ENCODE measurements at places on chromosomes 1 and 21. TPM values are rescaled to one million over a fixed set of nuclear protein-coding genes. Genes with fewer than 3 reads are reported as not detected.

The TNNT2 gene
- 0.95 TPM for total RNA-seq

GRCh38 chr1:12616709-12617373 lies 1.2 kb downstream of the DHRS3 start:
- DNase-seq: peak; percentile 42

- DNase-seq: no peak
These were observed 190.9 kb downstream of the SIPA1L2 start for GRCh38 chr1:232439011-232439410.

DNA sequence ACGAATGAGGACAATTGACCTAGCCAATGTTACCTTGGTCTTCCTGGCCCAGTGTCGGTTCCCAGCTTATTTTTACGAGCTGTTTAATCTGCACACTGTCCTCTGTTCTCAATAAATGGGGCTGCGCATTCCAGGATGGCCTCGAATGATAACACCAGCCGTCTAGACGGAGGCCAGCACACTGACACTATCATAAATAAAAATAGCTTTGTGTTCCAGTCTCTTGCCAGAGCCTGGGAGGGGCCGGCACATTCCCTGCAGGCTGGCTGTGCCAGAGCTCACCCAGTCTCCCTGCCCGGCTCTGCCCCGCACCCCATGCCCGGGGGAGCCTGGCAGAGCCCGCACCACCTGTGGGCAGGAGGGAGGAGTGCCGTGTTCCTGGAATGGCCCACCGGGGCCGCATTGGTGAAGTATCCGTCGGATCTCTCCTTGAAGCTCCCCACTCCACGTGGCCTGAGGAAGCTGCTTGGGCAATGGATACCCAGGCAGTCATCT lies 92.1 kb downstream of the SPSB1 start:
- peak; percentile 32 for DNase-seq

GRCh38 chr1:179969962-179970361 lies 15.4 kb downstream of the CEP350 start:
- no peak for DNase-seq

- no peak for DNase-seq
These were observed 37.4 kb downstream of the GADD45A start for GRCh38 chr1:67722292-67722944.

GRCh38 chr1:230310381-230311163 lies 115.6 kb downstream of the PGBD5 start:
- peak; percentile 78 for DNase-seq

DNA sequence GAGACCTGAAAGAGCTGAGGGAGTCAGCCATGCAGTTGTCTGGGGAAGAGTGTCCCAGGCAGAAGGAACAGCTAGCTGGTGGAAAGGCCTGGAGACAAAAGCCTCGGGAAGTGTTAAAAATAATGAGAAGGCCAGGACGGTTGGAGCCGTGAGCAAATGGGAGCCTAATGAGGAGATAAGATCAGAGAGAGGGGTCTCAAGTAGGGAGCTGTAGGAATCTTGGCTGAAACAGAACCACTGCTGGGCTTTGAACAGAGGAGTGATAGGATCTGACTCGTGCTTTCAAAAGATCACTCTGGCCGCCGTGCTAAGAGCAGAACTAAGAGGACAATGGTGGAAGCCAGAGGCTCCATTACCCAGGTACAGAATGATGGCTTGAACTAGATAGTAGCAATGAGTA lies 1.9 kb upstream of the FOXJ3 start:
- no peak for DNase-seq

DNA sequence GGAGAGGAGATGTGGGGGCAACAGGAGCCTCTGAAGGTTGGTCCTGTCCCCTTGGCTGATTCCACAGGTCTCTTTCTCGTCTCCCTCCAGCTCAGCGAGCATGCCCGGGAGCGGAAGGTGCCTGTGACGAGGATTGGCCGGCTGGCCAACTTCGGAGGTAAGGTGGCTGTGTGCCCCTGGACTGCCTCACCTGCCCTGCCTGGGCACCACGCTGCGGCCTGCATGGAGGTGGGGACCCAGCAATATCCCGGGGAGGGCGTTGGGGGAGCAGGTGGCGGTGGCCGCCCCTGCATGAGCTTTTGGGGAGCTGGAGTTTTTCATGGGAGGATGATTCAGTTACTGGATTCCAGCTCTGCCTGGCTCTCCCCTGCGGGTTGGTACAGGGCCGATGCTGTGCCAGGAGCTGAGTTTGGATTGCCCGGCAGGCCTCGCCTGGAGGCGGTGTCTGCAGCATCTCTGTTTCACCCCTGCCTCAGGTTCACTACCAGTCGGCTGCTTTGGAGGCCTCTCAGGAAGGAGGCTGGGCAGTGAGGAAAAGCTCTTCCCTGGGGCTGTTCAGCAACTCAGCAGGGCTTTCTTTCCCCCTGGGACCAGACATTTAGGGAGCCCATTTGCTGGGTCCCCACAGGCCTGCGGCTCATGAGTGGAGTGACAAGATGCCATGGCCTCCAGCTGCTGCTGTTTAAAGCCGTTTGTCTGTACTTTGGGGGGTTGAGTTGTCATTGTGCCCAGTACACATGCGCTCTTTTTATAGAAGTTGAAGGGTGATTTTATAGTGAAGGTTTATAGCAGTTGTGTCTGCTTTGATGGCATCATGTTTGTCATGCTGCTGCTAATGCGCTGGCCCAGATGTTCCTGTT lies 25.7 kb downstream of the COQ8A start:
- no peak for DNase-seq

DNA sequence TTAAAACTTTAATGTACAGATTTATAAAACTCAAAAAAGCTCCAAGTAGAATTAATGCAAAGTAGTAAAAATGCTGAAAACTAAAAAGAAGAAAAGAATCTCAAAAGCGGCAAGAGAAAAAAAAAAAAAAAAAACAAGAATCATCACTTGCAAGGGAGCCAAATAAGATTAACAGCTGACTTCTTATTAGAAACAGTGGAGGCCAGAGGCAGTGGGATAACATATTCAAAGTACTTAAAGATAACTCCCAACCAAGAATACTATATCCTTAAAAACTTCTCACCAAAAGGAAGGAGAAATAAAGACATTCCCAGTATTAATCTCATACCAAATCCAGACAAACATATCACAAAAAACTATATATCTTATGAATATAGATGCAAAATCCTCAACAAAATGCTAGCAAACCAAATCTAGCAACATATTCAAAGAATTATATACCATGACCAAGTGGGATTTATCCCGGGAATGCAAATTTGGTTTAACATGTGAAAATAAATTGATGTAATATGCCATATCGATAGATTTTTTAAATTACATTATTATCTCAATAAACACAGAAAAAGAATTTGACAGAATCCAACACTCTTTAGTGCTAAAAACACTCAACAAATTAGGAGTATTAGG lies 62.7 kb downstream of the CAMK2N1 start:
- no peak for DNase-seq

The HPCAL4 gene
- not detected for total RNA-seq

DNA sequence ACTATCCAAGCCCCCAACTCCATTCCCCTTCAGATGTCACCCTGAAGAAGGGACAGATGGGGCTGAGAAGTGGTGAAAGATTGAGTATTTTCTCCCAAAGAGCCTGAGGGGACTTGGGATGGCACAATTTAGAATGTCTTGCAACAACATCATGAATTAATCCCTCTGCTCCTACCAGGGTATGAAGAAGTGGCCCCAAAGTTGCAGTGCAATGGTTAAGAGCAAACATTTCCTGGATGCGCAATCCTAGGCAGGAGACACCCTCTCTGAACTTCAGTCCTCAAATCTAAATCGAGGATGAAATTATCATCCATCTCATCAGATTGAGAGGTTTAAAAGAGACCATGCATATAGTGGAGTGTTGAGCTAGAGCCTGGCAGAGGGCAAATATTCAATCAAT lies 28.6 kb upstream of the CITED4 start:
- no peak for DNase-seq

GRCh38 chr1:214518361-214518760 lies 33.0 kb downstream of the PTPN14 start:
- no peak for DNase-seq

DNA sequence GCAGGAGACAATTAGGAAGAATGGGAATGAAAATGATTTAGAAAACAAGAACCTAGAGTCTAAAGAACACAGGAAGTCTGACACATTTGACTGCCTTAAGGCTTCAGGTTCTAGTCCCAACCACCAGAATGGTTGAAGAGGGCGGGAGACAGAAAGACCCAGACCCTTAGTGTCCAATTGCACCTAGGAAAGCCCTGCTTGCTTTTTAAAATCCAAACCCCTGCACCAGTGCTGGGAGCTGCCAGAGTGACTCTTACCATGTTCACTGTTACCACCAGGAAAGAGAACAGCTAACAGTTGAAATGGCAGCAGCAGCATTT lies 265 bp downstream of the CD1B start:
- no peak for DNase-seq

DNA sequence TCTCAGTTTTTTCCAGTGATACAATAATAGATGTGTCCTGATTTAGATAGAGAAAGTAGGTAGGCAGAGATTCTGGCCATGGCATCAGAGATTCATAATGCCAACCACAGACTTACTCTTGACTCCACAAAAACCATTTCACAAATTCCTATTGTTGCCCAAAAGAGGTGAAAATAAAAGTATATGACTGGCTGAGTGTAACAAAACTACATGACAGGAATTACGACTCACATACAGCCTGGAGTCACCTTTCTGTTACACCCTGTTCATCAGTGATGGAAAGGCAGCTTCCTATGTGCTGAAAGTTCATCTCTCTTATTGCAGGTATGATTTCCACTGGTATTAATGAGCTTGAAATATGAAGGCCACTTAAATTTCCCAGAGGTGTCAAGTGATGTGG lies 72.3 kb downstream of the MPZL1 start:
- no peak for DNase-seq

- DNase-seq: no peak
These were observed 9.4 kb downstream of the MFN2 start for GRCh38 chr1:11989669-11990068.

- DNase-seq: no peak
These were observed 28.6 kb downstream of the PLPPR4 start for GRCh38 chr1:99292886-99293285.

DNA sequence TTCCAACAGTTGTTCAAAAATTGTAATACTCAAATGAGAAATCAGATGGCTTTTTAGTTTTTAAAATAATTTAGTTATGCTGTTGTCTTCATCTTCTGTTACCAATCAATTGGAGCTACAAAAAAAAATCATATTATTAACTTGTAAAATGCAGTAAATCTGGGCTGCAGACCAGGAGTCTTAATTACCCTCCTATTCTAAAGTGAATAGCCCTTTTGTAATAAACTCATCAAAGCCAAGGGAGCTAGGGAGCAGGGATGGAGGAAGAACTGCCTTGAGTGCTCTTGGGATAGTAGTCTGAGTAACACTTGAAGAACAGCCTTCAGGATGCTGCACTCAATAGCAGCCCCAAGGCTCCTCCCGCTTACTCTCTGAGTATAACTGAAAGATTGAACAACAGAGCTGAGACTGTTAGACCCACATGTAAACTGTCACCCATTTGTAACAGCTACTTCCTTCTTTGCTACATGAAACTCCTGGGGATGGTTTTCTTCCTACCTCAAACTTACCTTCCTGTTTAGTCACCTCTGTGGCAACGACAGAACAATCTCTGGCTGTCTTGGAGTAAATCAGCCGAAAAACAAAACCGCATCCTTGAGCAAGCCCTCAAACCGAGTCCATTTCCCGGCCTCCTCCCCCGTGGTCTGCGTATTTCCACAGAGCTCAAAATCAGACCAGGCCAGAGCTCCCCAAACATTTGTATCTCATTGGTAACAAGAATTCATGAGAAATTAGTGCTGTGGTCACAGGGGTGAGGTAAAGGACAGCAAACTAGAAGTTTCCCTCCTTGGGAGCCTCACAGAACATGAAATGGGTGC lies 55.9 kb downstream of the CD58 start:
- no peak for DNase-seq

The ADAMTSL4 gene
- total RNA-seq: 15.1 TPM

The CCDC27 gene
- total RNA-seq: not detected

The RIPK4 gene
- 11.4 TPM for total RNA-seq

DNA sequence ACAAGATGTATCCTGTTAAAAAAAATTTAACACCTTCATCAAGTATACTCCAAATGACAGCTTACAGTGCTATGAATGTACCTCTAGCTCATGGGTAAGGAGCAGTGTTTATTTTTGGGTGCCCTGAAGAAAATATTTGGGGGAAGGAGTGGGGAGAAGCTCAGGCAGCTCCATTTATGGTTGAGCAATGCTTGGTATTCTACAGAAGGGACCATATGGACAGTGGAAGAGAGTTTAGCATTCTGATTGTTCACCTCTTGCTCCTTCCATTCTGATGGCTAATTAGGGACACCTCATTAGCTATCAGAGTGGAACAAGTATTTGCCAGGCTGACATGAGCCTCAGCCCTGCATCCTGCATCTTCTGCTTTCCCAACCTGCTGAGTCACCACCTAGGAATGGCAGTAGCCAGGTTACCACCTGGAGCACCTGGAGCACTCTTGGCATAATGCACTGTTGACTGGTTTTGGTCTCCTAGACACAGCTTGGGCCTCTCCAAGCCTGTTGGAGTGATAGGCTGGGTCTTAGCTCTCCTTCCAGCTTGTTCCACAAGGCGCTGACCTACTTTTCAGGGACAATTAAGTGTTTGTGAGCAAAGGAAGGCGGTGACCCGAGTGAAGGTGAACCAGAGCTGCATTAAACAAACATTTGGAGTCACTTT lies 62.0 kb upstream of the MACF1 start:
- DNase-seq: no peak

DNA sequence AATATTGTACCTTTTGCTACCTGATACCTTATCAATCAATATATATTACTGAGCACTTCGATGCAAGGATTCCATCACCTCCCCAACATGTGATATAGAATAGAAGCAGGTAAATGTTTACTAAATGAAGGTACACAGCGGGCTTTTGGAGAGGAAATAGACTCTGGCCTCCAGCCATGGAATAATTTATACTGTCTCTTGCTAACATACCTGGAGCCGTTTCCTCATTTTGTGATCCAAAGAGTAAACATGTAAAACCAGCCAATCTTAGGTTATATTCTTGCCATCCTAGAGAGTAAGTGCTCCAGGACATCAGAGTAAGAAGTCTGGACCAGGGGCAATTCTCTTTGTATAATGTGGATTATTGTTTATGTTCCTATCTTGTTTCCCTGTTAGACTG lies 39.4 kb downstream of the NDUFS5 start:
- DNase-seq: no peak

GRCh38 chr1:180566495-180566894 lies 7.7 kb downstream of the OVAAL start:
- no peak for DNase-seq

DNA sequence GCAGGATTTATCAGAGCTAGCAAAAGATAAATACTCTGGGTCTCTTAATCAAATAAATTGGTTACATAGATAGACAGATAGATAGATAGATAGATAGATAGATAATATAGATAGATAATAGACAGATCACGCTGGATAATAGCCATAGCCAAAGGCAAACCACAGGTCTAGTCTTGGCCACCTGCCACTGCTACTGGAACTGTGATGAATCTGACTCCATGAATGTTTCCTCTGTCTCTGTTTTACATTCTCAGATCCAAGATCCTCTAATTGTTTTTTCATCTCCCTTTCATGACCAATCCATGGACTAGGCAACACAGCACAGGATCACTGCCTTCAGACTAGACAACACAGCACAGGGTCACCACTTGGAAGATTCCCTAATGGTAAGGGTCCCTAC lies 444.7 kb upstream of the NFIA start:
- no peak for DNase-seq

The MAP1LC3C gene
- 6.5 TPM for total RNA-seq

The CELA3B gene
- not detected for total RNA-seq

GRCh38 chr1:46301406-46301807 lies 2.0 kb downstream of the LRRC41 start:
- no peak for DNase-seq
